Endothelial cell of coronary artery (primary cell): ENCODE measurements at places on chromosomes 6 and 20. TPM values are rescaled to one million over a fixed set of nuclear protein-coding genes. Genes with fewer than 3 reads are reported as not detected.

The SIRPD gene
- 0.09 TPM in 1 of 2 replicates, not detected in the other for total RNA-seq

The ATAT1 gene
- total RNA-seq = 3.0 and 3.1 TPM in 2 replicates

The BPIFB4 gene
- not detected in 2 replicates for total RNA-seq

The RAE1 gene
- total RNA-seq = 27.7 TPM in 2 replicates

The MYLK2 gene
- total RNA-seq = 0.36 and 1.1 TPM in 2 replicates

The L3MBTL3 gene
- 37.7 and 47.0 TPM in 2 replicates for total RNA-seq

The PLAGL2 gene
- total RNA-seq = 1.7 and 2.9 TPM in 2 replicates

The HUS1B gene
- 1.3 and 1.6 TPM in 2 replicates for total RNA-seq

The ABHD16B gene
- total RNA-seq = not detected in 2 replicates

The KCNQ5 gene
- 1.4 TPM in 1 of 2 replicates, not detected in the other for total RNA-seq

The PCED1A gene
- total RNA-seq = 9.4 and 19.0 TPM in 2 replicates

The MATN4 gene
- not detected in 2 replicates for total RNA-seq

The OXT gene
- not detected in 2 replicates for total RNA-seq

The FAM184A gene
- 0.18 and 0.19 TPM in 2 replicates for total RNA-seq

The FRS3 gene
- total RNA-seq = 0.63 and 1.1 TPM in 2 replicates

The ENPP1 gene
- total RNA-seq = 0.47 and 2.1 TPM in 2 replicates

The ANGPT4 gene
- total RNA-seq = not detected in 2 replicates

The LHFPL5 gene
- total RNA-seq = not detected in 2 replicates

The CPXM1 gene
- total RNA-seq = 0.09 TPM in 1 of 2 replicates, not detected in the other

The TREML2 gene
- not detected in 2 replicates for total RNA-seq

The LINC00237 gene
- not detected in 2 replicates for total RNA-seq

The HCRTR2 gene
- total RNA-seq = not detected in 2 replicates

The PDYN gene
- total RNA-seq = not detected in 2 replicates

The GNL1 gene
- total RNA-seq = 42.6 and 48.7 TPM in 2 replicates

The KCNQ2 gene
- total RNA-seq = not detected in 2 replicates

The PARD6B gene
- 0.09 and 0.27 TPM in 2 replicates for total RNA-seq

The WFDC5 gene
- not detected in 2 replicates for total RNA-seq

The BPIFB1 gene
- not detected in 2 replicates for total RNA-seq

The SIM1 gene
- total RNA-seq = under 0.01 TPM in 2 replicates

The TBX18 gene
- 16.0 and 29.8 TPM in 2 replicates for total RNA-seq

The SPTLC3 gene
- 0.09 and 0.85 TPM in 2 replicates for total RNA-seq

The ANKRD66 gene
- total RNA-seq = not detected in 2 replicates

The GINS1 gene
- total RNA-seq = 5.4 and 13.6 TPM in 2 replicates

The ARFGAP1 gene
- total RNA-seq = 52.2 and 56.7 TPM in 2 replicates

The ALDH5A1 gene
- total RNA-seq = 0.27 and 0.56 TPM in 2 replicates

The DZANK1 gene
- total RNA-seq = 0.63 and 0.94 TPM in 2 replicates

The PGC gene
- total RNA-seq = not detected in 2 replicates

The BPIFA1 gene
- total RNA-seq = not detected in 2 replicates

The ESR1 gene
- total RNA-seq = under 0.01 TPM in 1 of 2 replicates, not detected in the other

The MEI4 gene
- total RNA-seq = under 0.01 TPM in 1 of 2 replicates, not detected in the other

The DACT2 gene
- total RNA-seq = not detected in 2 replicates

The EEF1A1 gene
- total RNA-seq = 23,074 and 25,321 TPM in 2 replicates

The GSTA2 gene
- not detected in 2 replicates for total RNA-seq

The OR2J3 gene
- total RNA-seq = not detected in 2 replicates

The FRK gene
- total RNA-seq = under 0.01 and 0.09 TPM in 2 replicates

The SLC22A2 gene
- total RNA-seq = under 0.01 TPM in 1 of 2 replicates, not detected in the other

The TCF21 gene
- total RNA-seq = 0.19 TPM in 1 of 2 replicates, not detected in the other

The PROKR2 gene
- not detected in 2 replicates for total RNA-seq

The RRBP1 gene
- 125 and 165 TPM in 2 replicates for total RNA-seq

The IP6K3 gene
- not detected in 2 replicates for total RNA-seq
